ENCODE measurements at places on chromosomes 2 and 18. TPM values are rescaled to one million over a fixed set of nuclear protein-coding genes. Genes with fewer than 3 reads are reported as not detected.
A peak's percentile ranks its signal among the peaks of the same experiment; 100 is the strongest.

DNA sequence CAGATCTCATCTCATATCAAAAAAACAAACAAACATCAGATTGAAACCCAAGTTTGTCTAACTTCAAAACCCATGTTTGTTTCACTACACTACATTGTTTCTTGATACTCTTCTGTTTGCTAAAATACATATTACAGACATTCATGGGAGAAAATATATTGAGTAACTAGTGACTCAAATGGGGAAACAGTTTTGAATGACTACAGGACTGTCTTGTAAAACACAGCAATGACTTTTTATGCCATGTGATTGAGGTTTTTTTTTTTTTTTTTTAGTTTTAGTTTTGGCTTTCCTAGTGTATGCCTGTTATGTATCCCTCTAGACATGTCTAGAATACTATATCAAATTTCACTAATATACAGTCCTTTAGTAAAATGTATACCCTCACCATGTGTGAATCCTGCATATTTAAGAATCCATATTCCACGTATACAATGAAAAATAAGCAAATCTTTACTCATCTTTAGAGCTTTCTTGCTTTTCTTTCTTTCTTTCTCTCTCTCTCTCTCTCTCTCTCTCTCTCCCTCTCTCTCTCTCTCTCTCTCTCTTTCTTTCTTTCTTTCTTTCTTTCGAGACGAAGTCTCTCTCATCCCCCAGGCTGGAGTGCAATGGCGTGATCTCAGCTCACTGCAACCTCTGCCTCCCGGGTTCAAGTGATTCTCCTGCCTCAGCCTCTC, 46.6 kb upstream of the SERTAD2 start:
- no peak overlapping the region for H3K4me3 ChIP-seq
- no peak for DNase-seq
- H3K4me1 ChIP-seq = no peaks in the 10 kb centered on the region

Gene STK11IP
- total RNA-seq = 11.3 TPM

Gene ABI2
- total RNA-seq = 31.7 TPM

- H3K36me3 ChIP-seq = peaks cover 14% of the 10 kb centered on the region
- H3K27me3 ChIP-seq = no peaks in the 10 kb centered on the region
- H3K27ac ChIP-seq = peak overlapping the region; percentile 97
- H3K4me1 ChIP-seq = peaks cover 64% of the 10 kb centered on the region
- DNase-seq = no peak
These were observed 819 bp upstream of the KLF11 start for GRCh38 chr2:10042301-10043161.

DNA sequence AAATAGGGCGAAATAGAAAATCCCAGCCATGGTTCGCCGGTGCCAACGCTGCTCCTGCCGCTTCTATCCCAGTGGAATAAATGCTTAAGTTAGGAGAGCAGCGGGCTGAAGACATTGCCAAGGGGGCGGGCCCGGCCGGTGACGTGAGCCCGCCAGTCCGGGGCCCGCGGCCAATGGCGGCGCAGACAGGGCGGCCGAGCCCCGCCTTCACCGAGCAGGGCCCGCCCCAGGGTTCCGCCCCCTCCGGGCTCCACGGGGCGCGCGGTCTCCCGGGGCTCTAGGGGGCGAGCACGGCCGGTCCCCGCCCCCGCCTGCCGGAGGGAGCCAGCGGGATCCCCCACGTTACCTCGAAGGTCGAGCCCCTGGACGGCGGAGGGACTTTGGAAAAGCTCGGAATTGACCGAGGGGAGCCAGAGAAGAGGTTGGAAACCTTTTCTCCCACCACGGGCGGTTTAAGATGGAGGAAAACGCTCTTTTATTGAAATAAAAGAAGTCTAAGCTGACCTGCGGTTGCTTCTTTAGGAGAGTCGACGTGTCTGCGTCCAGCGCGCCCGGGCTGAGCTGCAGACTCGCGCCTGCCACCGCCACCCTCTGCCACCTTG, at the start of gene EPHA4:
TSS of gene EPHA4 (minus strand) at position 86 of the 602 bp plus-strand sequence. CDS start at position 30, 56 bp downstream.
- peak within 1 kb of the TSS; percentile 88 for H3K4me3 ChIP-seq
- H3K4me1 ChIP-seq = peaks cover 31% of the 10 kb centered on the region
- no peaks in the 10 kb centered on the region for H3K27me3 ChIP-seq
- peak; percentile 91 for DNase-seq
- peak within 1 kb of the TSS; percentile 81 for H3K27ac ChIP-seq
- H3K36me3 ChIP-seq = no peaks in the 10 kb centered on the region

GRCh38 chr2:145273840-145274239, 753.9 kb upstream of the ZEB2 start:
- H3K27ac ChIP-seq = no peak overlapping the region
- no peak overlapping the region for H3K4me3 ChIP-seq
- no peaks in the 10 kb centered on the region for H3K36me3 ChIP-seq
- H3K27me3 ChIP-seq = no peaks in the 10 kb centered on the region
- DNase-seq = no peak
- no peaks in the 10 kb centered on the region for H3K4me1 ChIP-seq

DNA sequence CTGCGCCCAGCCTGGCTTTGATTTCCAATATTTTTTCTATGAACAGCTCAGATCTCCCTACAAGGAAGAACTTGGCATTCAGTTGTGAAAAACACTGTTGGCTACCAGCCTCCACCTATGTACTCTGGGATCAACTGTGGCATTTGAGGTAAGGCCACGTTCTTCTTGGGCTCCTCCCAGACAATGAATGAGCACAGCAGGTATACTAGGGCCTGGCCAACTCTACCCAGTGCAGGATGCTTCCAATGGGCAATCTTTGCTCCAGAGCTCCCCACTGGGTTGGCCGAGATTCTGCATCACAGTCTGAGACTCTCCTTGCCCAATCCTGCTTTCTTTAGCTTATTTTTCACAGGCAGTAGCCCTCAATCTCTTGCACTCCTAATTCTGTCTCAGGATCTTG, 75.9 kb downstream of the TMEM131 start:
- peaks cover 6% of the 10 kb centered on the region for H3K4me1 ChIP-seq
- H3K27me3 ChIP-seq = no peaks in the 10 kb centered on the region
- no peak overlapping the region for H3K4me3 ChIP-seq
- no peak overlapping the region for H3K27ac ChIP-seq

Gene TLX2
- total RNA-seq = 6.6 TPM

Gene QPCT
- total RNA-seq = 6.9 TPM

- no peaks in the 10 kb centered on the region for H3K4me1 ChIP-seq
- H3K4me3 ChIP-seq = no peak overlapping the region
- no peak for DNase-seq
- no peak overlapping the region for H3K27ac ChIP-seq
These were observed 30.5 kb upstream of the TMEM131 start for GRCh38 chr2:98026292-98026691.

GRCh38 chr2:222899413-222900181, 38.8 kb downstream of the ACSL3 start:
- H3K4me1 ChIP-seq = peaks cover 25% of the 10 kb centered on the region
- DNase-seq = no peak

GRCh38 chr2:71602115-71602495, 148.7 kb downstream of the DYSF start:
- H3K4me3 ChIP-seq = no peak overlapping the region
- no peak overlapping the region for H3K27ac ChIP-seq
- H3K27me3 ChIP-seq = no peaks in the 10 kb centered on the region
- no peaks in the 10 kb centered on the region for H3K36me3 ChIP-seq
- H3K4me1 ChIP-seq = peaks cover 19% of the 10 kb centered on the region
- DNase-seq = no peak

- no peak overlapping the region for H3K27ac ChIP-seq
- H3K36me3 ChIP-seq = no peaks in the 10 kb centered on the region
- H3K4me1 ChIP-seq = peaks cover 17% of the 10 kb centered on the region
- no peaks in the 10 kb centered on the region for H3K27me3 ChIP-seq
- H3K4me3 ChIP-seq = peak overlapping the region; percentile 68
These were observed 481 bp downstream of the TMEM177 start for GRCh38 chr2:119679526-119679837.

DNA sequence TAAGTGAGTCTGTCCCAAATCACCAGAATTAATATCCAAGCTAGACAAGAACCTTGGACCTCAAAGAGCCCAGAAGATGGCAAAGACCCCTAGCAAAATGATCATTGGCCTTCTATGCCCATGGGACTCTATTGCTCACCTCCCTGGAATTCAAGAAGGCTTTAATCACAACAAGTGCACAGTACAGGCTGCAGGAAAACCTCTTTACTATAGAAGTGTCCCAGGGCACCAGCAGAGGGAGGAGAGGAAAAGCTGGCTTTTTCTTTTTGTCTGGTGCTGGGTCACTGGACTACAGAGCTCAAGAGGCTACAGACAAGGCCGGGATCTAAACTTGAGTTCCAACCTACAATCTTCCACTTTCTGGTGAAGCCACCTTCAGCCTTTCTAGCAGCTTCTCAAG, 88.3 kb upstream of the PPP1CB start:
- H3K4me3 ChIP-seq = no peak overlapping the region
- H3K27ac ChIP-seq = peak overlapping the region; percentile 86
- H3K36me3 ChIP-seq = no peaks in the 10 kb centered on the region

DNA sequence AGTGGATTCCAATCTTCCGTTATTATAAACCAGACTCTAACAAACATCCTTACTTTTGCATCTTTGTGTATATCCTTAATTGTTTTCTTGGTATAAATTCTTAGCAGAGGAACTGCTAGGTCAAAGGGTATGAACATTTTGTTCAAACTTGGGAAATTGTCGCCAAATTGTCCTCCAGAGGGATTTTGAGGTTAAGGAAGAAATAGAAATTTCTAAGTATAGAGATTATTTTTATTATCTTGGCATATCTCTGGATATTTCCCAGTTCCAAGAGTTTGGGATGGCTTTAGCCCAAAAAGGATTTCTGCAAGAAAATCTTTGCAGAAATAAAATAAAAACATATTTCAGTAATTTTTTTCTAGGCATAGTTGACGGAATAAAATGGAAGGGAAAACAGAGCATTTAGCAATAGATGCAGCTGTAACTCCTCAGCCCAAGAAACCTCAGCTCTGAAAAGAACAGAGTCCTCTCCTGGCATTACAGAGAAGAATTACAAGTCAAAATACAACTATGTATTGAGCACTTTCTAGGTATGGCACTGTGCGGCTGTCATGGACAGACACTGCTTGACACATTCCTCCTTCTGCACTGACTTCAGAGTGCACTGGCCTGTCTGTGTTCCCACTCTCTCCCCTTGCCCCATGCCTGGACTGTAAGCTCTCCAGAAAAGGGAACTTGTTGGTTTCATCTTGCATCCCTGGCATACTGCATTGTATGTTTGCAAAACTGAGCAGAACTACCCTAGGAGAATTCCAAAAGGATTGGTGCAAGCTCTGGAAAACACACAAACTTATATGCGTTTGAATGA, 117.3 kb upstream of the STON1 start:
- H3K4me1 ChIP-seq = no peaks in the 10 kb centered on the region
- no peak overlapping the region for H3K4me3 ChIP-seq
- no peaks in the 10 kb centered on the region for H3K27me3 ChIP-seq
- H3K36me3 ChIP-seq = no peaks in the 10 kb centered on the region
- no peak for DNase-seq

Gene EPB41L3
- total RNA-seq = 53.0 TPM

DNA sequence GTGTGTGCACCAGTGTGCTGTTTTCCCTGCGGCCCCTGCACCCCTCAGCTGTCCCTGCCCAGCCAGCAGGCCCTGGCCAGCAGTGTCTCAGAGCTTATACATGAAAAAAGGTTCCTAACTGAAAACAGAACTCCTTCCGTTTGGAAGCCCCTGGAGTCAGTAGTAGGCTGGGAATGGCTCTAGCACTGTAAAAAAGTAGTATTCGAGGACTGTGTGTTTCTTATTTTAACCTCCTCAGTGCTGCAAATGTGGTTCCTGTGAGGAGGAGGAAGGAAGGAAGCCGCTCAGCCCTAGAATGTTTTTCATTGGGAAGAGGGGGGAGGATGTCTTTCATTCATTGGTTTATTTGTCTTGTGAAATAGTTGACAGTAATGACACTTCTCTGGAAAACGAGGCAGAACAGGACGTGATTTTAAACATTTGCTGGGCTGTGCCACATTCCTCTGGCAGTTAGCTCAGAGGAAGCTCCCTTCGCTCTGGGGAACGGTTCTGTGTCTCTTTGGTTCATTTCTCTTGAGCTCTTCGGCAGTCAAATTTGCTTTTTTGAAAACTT, 103.5 kb downstream of the SPTBN1 start:
- H3K27ac ChIP-seq = peak overlapping the region; percentile 92
- H3K4me1 ChIP-seq = peaks cover 72% of the 10 kb centered on the region
- peak overlapping the region; percentile 52 for H3K4me3 ChIP-seq

DNA sequence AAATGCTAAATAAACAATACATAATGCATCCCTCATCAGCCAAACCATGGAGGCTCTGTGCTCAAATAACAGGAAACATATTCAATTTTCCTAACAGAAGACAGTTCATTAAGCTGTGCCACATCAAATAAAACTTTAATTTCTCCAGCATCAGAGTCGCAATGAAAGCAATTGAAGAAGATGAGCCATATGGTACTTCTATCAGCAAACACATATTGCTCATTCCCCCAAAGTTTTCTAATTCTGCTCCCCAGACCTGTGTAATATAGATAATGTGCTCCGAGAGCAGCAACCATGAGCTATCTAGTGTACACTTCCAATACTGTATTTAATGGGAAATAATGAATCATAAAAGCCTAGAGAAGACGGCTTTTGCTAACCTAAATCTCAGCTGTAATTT, 263.2 kb downstream of the MEIS1 start:
- no peak for DNase-seq
- no peaks in the 10 kb centered on the region for H3K27me3 ChIP-seq
- H3K4me3 ChIP-seq = no peak overlapping the region
- peak overlapping the region; percentile 58 for H3K27ac ChIP-seq
- no peaks in the 10 kb centered on the region for H3K36me3 ChIP-seq

DNA sequence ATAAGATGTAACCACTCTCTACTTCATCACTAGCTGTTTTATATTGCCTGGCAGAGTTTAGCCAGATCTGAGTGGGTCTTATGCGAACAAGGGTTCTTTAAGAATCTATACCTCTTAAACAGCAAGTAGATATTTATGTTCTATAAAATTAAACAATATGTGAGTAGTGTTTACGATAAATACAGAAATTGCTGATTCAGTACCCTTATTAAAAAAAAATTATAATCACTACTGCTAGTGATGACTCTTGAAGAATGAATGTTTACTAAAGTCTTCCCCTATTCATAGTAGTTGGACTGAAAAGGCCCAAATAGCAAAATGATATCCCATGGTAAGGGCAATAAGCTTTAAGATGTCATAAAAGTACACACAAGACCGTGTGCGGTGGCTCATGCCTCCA, 98.7 kb upstream of the DTNB start:
- H3K36me3 ChIP-seq = peaks cover 32% of the 10 kb centered on the region
- H3K4me1 ChIP-seq = no peaks in the 10 kb centered on the region
- H3K4me3 ChIP-seq = no peak overlapping the region
- no peak overlapping the region for H3K27ac ChIP-seq
- DNase-seq = no peak
- H3K27me3 ChIP-seq = no peaks in the 10 kb centered on the region

Gene IL36RN
- 0.25 TPM for total RNA-seq

- H3K4me1 ChIP-seq = peaks cover 16% of the 10 kb centered on the region
- DNase-seq = no peak
- no peak overlapping the region for H3K4me3 ChIP-seq
- H3K27me3 ChIP-seq = no peaks in the 10 kb centered on the region
- no peaks in the 10 kb centered on the region for H3K36me3 ChIP-seq
- H3K27ac ChIP-seq = no peak overlapping the region
These were observed 2.4 kb upstream of the CETN1 start for GRCh38 chr18:577643-578375.

GRCh38 chr2:159140070-159140769, 146.3 kb downstream of the WDSUB1 start:
- H3K4me1 ChIP-seq = peaks cover 47% of the 10 kb centered on the region
- H3K27me3 ChIP-seq = no peaks in the 10 kb centered on the region
- H3K4me3 ChIP-seq = no peak overlapping the region
- H3K36me3 ChIP-seq = no peaks in the 10 kb centered on the region
